ENCODE measurements at places on chromosomes 7 and 10. TPM values are rescaled to one million over a fixed set of nuclear protein-coding genes. Genes with fewer than 3 reads are reported as not detected.

The TMEM273 gene
- 7.9 TPM for total RNA-seq

DNA sequence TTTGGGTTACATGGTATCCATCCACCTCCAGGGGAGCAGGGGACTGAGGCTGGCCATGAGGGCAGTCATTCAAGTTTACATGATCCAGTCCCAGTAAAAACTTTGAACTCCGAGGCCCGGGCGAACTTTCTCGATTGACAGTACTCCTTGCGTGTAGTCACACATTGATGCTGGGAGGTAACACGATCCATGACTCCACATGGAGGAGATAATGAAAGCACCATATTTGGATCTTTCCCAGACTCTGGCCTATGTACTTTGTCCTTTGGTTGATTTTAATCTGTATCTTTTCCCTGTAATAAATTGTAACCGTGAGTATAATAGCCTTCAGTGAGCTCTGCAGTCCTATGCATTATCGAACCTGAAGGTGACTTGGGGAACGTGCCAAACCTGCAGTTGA lies 401.6 kb downstream of the KCNMA1 start:
- H3K4me3 ChIP-seq = no peak overlapping the region
- no peak for DNase-seq
- H3K27me3 ChIP-seq = no peaks in the 10 kb centered on the region
- no peaks in the 10 kb centered on the region for H3K4me1 ChIP-seq
- H3K27ac ChIP-seq = no peak overlapping the region
- H3K36me3 ChIP-seq = no peaks in the 10 kb centered on the region

DNA sequence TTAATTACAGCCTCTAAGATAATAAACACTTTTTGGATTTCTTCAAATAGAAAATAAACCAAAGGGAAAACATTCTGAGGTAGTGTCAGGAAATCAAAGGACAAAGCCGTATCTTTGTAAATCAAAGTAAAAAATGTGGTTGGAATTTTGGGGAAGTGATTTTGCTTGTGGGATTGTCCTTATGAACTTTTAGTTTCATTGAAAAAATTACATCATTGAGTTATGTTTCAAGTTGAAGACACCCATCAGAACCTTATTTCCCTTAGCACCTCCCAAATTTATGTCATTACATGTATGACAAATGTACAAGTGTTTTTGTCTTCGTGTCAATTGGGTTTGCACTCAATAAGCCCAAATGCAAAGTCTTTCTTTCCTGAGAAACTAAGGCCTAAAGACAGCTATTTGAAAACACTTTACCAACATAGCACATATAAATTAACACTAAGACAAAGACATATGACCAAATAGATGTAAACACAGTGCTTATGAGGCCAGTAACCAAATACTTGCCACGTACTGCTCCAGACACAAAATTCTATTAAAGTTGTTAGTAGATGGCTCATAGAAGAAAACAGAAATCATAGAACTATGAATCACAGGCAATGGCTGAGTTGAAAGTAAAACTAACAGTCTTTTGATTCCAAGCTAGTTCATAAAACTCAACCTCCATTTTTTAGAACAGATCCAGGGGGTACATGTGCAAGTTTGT lies 26.9 kb upstream of the LAMB4 start:
- peaks cover 15% of the 10 kb centered on the region for H3K27me3 ChIP-seq
- DNase-seq = no peak
- H3K36me3 ChIP-seq = no peaks in the 10 kb centered on the region
- H3K4me1 ChIP-seq = no peaks in the 10 kb centered on the region
- H3K27ac ChIP-seq = no peak overlapping the region
- no peak overlapping the region for H3K4me3 ChIP-seq

The PDZD7 gene
- 3.5 TPM for total RNA-seq

DNA sequence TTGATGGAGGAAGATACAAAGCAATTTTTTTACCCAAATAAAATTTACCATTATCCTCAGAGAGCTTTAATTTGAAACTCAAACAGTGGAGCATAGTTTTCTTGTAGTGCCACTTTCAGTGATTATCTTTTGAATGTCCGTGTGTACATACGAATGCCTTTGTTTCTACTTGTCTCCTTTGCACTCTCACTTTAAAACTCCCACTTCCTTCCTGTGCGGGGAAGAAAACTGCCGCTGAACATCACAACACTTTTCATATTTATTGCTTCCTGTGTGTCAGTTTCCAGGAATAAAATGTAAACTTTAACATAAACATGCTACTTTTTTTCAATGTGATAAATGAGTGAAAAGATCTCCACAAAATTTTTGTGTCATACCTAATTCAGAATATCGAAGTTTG lies 102.4 kb downstream of the SEMA3A start:
- DNase-seq = peak; percentile 9
- no peak overlapping the region for H3K27ac ChIP-seq
- H3K4me3 ChIP-seq = no peak overlapping the region
- H3K27me3 ChIP-seq = no peaks in the 10 kb centered on the region
- no peaks in the 10 kb centered on the region for H3K36me3 ChIP-seq

- DNase-seq = peak; percentile 79
- H3K27ac ChIP-seq = peak overlapping the region; percentile 95
These were observed 1.7 kb downstream of the ADAM8 start for GRCh38 chr10:133274751-133275683.

The PRDX3 gene
- total RNA-seq = 22.5 TPM

The CBX3 gene
- 115 TPM for total RNA-seq

DNA sequence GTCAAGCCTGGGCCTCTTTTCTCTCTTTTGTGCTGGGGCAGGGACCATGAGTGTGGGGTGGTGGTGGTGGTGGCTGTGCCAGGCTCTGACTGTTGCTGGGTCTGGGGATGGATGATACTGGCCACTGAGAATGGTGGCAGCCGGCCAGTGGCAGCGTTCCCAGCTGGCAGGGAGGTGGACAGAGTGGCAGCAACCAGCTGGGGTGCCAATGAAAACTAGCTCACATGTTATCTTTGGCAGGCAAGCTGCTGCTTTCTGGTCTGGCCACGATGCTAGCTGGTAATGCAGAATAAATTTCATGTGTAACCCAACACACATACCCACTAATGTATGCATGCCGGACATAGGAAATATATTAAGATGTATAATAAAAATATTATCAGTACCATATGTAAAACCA lies 95.0 kb upstream of the SLC26A5 start:
- no peak overlapping the region for H3K27ac ChIP-seq
- no peak for DNase-seq
- H3K36me3 ChIP-seq = no peaks in the 10 kb centered on the region
- H3K27me3 ChIP-seq = no peaks in the 10 kb centered on the region
- no peak overlapping the region for H3K4me3 ChIP-seq
- H3K4me1 ChIP-seq = no peaks in the 10 kb centered on the region

DNA sequence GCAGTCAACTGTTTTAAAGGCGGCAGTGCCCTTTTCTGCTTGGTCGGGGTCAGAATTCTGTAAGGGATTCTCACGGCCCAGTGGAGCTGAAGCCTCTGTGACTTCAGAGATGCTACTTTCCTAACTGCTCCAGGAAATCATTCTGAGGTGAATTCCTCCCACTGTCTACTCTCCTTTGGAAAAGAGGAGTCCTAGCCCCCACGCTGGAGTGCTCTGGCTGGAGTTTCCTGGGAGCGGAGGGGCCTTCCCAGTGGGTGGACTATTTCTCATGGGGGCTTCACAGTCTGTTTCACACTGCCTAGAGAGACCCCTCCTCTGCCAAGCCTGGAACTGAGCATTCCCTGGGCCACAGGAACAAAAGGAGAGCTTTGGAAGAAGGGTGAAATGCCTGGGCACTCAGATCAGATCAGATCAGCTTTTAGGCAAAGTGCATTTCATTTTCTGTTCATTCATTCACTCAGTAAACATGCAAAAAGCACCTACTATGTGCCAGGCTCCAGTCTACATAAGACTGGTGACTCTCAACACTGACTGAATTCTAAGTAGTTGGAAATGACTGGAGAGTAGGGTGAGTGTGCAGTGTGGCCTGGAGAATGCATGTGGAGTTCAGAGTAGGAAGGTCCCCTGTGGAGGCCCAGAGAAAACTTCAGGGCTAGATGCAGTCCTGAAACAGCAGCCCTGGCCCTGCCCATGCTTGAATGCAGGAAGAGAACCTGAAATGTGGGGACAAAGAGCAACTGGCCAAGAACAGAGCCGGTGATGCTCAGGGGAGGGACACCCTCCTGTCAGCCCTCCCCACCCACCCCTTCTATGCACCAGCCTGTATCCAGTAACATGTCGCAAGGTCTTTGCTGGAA lies 12.2 kb downstream of the ZNF488 start:
- no peaks in the 10 kb centered on the region for H3K4me1 ChIP-seq
- H3K36me3 ChIP-seq = no peaks in the 10 kb centered on the region
- no peak for DNase-seq
- H3K4me3 ChIP-seq = no peak overlapping the region
- H3K27me3 ChIP-seq = peaks cover 3% of the 10 kb centered on the region

- no peaks in the 10 kb centered on the region for H3K36me3 ChIP-seq
- H3K4me1 ChIP-seq = no peaks in the 10 kb centered on the region
- DNase-seq = no peak
- peaks cover 44% of the 10 kb centered on the region for H3K27me3 ChIP-seq
These were observed 7.1 kb upstream of the EMX2 start for GRCh38 chr10:117535298-117536071.

DNA sequence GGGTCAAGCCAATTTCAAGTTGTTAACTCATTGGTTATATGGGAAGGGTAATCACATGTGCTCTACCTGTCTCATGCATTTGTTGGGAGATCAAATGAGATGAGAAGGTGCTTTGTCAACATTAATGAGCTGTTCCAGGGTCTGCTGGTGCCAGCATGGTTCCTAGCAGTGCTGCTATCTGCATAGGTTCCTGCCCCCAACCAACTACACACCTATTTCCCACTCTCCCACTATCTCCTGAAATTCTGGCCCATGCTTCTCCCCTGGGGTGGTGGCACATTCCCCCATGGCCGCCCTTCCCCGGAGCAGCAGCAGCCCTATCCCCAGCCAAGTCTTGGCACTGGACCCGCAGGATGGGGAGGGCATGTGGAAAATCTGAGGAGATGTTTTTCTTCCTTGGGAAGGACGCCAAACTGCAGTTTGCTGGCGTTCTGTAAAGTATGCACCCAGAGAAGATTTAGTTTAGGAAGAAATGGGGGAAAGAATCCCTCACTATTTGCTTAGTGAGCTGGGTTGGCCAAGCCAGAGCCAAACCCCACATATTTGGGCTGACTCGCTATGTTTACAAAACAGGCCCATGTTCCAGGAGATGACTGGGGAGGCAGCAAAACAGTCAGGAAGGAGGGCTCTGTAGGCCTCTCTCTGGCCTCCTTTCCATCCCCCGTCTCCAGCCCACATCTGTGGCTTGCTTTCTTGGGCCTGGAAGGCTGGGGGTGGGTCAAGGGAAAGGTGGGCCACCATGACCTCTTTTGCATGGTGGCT lies 42.5 kb downstream of the PPP1R3C start:
- no peak overlapping the region for H3K27ac ChIP-seq
- H3K4me1 ChIP-seq = no peaks in the 10 kb centered on the region
- no peaks in the 10 kb centered on the region for H3K27me3 ChIP-seq
- no peak for DNase-seq

DNA sequence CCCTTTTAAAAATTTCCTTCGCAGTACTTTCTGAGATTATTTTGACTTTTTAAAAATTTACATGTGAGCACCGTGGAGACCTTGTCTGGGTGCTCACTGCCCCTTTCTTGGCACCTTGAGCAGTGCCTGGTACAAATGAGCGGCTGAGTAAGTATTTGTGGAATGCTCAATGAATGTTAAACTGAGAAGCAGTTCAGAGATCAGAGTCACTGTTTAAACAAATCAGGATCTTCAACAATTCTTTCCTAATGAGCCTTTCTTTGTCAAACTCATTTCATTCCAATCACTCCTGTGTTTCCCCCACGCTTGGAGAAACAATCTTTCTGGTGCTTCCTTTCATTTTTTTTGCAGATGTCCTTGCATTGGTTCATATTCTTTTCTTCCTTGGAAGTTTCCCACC lies 611.3 kb upstream of the GALNT17 start:
- H3K27me3 ChIP-seq = no peaks in the 10 kb centered on the region
- no peaks in the 10 kb centered on the region for H3K36me3 ChIP-seq
- DNase-seq = no peak
- H3K4me3 ChIP-seq = no peak overlapping the region
- no peaks in the 10 kb centered on the region for H3K4me1 ChIP-seq

The RASSF4 gene
- total RNA-seq = 1.3 TPM

The GATA3 gene
- total RNA-seq = 182 TPM

All from CD4-positive, CD25-positive, alpha-beta regulatory T cell (primary cell).